Caco-2 (cell line): ENCODE measurements at places on chromosomes 7 and 10. TPM values are rescaled to one million over a fixed set of nuclear protein-coding genes. Genes with fewer than 3 reads are reported as not detected.

Gene AMZ1
- 0.07 and 0.11 TPM in 2 replicates for total RNA-seq

Gene CYP26C1
- 0.09 and 0.16 TPM in 2 replicates for total RNA-seq

Gene CYP3A7
- total RNA-seq: not detected in 2 replicates

DNA sequence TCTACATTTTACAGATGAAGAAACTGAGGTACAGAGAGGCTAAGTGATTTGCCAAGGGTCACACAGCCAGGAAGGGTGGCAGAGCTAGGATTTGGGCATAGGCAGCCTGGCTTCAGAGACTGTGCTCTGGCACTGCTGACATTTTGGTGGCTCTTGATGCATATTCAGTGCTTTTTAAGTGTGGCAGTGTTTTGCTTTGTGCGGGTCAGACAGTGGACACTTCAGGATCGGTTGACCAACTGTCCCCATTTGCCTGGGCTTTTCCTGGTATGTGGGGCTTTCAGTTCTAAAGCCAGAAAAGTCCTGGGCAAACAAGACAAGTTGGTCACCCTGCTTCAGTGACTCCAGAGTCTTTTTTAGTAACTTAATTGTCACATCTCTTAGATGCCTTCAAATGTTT is 35.0 kb downstream of the SUFU start:
- no peak overlapping the region for H3K4me3 ChIP-seq
- H3K27ac ChIP-seq: peak overlapping the region; percentile 35
- DNase-seq: peak; percentile 14
- peaks cover 9% of the 10 kb centered on the region; the same call in 1 of the 2 replicates for H3K4me1 ChIP-seq

DNA sequence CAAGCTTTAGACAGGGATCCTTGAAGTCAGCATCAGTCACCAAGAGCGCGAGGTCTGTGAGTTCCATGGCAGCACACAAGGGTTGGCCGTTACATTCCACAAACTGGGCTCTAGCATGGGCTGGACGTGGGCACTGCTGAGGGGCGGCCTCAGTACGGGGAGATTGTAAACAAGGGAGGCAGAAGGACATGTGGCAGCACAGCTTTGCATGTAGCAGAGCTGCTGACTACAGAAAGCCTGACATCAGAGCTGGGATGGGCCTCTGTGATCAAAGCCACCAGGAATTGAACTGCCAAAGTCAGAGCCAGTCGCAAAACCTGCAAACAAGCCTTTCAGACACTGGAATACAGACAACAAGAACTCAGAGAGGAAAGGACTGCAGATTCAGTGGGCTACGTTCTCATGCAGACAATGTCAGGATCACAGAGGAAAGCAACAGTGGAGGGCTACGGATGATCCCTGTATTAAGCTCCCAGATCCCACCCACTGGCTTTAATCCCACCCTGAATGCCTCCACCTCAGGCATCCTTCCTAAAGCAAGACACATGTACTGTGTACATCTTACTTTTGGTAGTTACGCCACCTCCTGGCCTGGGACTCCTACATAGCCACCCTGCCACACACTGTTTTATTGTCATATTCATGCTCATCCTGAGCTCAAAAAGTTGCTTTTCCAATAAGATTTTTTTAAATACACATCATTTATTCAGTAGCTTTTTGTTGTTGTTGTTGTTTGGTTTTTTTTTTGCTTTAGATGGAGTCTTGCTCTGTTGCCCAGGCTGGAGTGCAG is 291.1 kb upstream of the IMMP2L start:
- H3K4me1 ChIP-seq: peaks cover 10% of the 10 kb centered on the region
- no peak overlapping the region for H3K27ac ChIP-seq
- DNase-seq: peak; percentile 5
- no peaks in the 10 kb centered on the region for H3K36me3 ChIP-seq

- no peaks in the 10 kb centered on the region for H3K4me1 ChIP-seq
- no peak overlapping the region for H3K4me3 ChIP-seq
- DNase-seq: no peak
- H3K36me3 ChIP-seq: no peaks in the 10 kb centered on the region
- no peaks in the 10 kb centered on the region for H3K27me3 ChIP-seq
Measured at GRCh38 chr7:144118341-144118740, 4.6 kb upstream of the OR2A14 start.

DNA sequence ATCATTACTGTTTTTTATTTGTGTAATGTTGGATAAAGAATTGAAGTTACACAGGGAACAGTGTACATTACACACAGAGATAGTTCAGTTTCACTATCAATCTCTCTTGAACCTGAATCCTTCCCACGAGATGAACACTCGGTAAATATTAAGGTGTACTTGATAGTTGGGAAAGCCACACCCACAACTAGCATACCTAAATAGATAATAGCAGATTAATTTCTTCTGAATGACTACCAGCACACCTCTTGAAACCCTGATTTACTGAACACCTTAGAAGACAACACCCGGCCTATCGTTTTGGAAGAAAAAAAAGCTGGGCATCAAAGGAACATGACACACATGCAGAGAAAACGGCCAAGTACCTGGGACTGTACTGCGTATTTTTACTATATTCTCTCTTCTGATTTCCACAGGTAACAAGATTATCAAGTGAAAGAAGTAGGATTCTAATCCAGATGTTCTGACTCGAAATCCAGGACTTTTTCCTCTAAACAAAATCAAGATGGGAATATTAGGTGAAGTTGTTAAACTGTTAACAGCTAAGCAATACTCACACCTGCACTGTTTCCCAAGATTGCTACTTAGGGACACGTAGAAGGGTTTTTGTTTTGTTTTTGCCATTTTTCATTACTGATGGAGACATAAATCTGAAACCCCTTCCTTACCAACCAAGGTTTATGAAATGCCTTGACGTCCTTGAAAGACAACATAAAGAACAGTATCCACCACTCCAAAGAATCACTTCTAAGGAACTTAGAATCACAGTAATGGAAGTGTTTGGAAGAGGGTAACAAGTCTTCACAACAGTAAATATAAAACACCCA is 1.0 kb downstream of the CCDC186 start:
- no peaks in the 10 kb centered on the region for H3K36me3 ChIP-seq
- peak overlapping the region; percentile 100 for H3K27ac ChIP-seq
- DNase-seq: no peak
- peak overlapping the region; percentile 79 for H3K4me3 ChIP-seq
- peaks cover 9% of the 10 kb centered on the region; the same call in 1 of the 2 replicates for H3K4me1 ChIP-seq

GRCh38 chr10:122379041-122379440 is 4.5 kb downstream of the PLEKHA1 start:
- H3K27me3 ChIP-seq: no peaks in the 10 kb centered on the region
- H3K4me3 ChIP-seq: no peak overlapping the region
- H3K4me1 ChIP-seq: no peaks in the 10 kb centered on the region
- peaks cover 2% of the 10 kb centered on the region; the same call in 1 of the 2 replicates for H3K36me3 ChIP-seq

- H3K36me3 ChIP-seq: peaks cover 14% of the 10 kb centered on the region
- no peaks in the 10 kb centered on the region for H3K27me3 ChIP-seq
- H3K4me1 ChIP-seq: no peaks in the 10 kb centered on the region
Measured at GRCh38 chr10:77782328-77783061, 144.1 kb downstream of the DLG5 start.

DNA sequence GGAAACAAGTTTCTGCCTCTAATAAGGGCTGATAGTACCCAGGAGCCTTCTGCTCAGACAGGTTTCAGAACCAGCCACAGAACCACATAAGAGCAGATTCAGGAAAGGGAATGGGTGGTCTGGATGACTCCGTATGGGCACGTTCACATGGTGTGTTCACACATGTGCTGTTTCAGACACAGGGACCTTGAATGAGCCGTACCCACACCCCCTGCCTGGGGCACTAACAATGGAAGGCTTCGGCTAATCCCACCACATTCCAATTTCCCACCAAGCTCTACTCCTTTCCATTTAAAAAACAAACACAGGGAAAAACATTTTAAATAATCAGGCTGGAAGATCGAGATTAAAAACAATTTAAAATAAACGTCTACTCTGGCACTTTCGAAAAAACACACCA is 217.3 kb downstream of the GRID1 start:
- H3K4me3 ChIP-seq: no peak overlapping the region
- DNase-seq: no peak
- H3K36me3 ChIP-seq: no peaks in the 10 kb centered on the region
- no peaks in the 10 kb centered on the region for H3K4me1 ChIP-seq
- no peak overlapping the region for H3K27ac ChIP-seq

- no peaks in the 10 kb centered on the region for H3K36me3 ChIP-seq
- no peaks in the 10 kb centered on the region for H3K27me3 ChIP-seq
- no peak overlapping the region for H3K27ac ChIP-seq
- no peak for DNase-seq
Measured at GRCh38 chr10:124436191-124436638, 13.6 kb downstream of the NKX1-2 start.

- H3K36me3 ChIP-seq: peaks cover 3% of the 10 kb centered on the region; the same call in 1 of the 2 replicates
- peak; percentile 80 for DNase-seq
- no peak overlapping the region for H3K27ac ChIP-seq
- H3K27me3 ChIP-seq: no peaks in the 10 kb centered on the region
- no peak overlapping the region for H3K4me3 ChIP-seq
- H3K4me1 ChIP-seq: peaks cover 15% of the 10 kb centered on the region
Measured at GRCh38 chr7:99365318-99366141, 9.0 kb upstream of the ARPC1B start.
